ENCODE measurements at places on chromosomes 6 and 20. TPM values are rescaled to one million over a fixed set of nuclear protein-coding genes. Genes with fewer than 3 reads are reported as not detected.

HLA-DRB5 gene
- 0.42 TPM for total RNA-seq

FOXP4 gene
- 16.0 TPM for total RNA-seq

IBTK gene
- total RNA-seq: 25.9 TPM

- no peaks in the 10 kb centered on the region for H3K36me3 ChIP-seq
- no peaks in the 10 kb centered on the region for H3K4me1 ChIP-seq
- no peak for DNase-seq
- H3K27me3 ChIP-seq: no peaks in the 10 kb centered on the region
- no peak overlapping the region for H3K27ac ChIP-seq
These were observed 182.5 kb upstream of the LAMP5 start for GRCh38 chr20:9331707-9332435.

DNA sequence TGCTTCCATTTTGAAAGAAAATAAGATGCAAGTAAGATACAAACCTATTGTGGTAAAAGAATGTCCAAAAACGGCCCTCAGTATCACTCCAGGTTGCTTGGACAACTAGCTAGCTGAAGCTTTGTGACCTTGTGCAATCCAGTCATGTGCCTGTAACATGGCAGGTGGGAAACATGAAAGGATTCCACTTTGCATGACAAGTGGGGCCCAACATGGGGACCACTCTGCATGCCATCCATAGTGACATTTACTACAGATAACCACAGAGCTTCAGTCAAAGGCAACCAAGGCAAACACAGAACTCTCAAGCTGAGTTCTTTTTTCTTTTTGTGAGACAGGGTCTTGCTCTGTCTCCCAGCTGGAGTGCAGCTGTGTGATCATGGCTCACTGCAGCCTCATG lies 15.8 kb upstream of the FBXO9 start:
- H3K27ac ChIP-seq: no peak overlapping the region
- H3K36me3 ChIP-seq: peaks cover 4% of the 10 kb centered on the region
- H3K4me3 ChIP-seq: no peak overlapping the region

DNA sequence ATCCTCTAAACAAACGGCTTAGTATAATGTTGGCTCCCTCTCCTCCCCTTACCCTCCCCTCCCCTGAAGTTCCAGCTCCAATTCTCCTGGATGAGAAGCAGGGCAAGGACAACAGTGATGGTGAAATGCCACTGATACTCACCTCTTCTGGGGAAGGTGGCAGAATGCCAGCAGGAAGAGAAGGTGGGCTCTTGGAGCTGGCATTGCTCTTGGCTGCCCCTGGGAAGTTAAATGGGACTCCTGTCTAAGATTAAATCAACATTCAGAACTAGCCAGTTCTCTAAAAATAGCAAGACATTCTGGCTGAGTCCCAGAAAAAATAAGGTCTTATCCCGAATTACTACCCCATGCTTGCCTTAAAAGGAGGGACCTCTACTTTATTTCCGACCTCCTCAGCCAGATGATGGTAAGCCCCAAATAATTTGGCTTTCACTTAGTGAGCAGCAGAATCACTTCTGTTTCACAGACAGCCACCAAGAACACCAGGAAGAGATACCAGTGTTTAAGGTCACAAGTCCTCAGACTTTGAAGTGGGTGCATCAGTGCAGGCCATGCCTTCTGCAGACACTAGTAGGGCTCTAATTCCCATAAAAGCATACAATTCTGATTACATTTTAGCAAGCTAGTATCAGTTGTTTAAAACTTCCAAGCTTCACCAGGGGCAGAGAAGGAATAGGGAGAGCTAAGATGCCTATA lies 46.0 kb upstream of the IL17A start:
- DNase-seq: no peak
- H3K36me3 ChIP-seq: no peaks in the 10 kb centered on the region
- H3K27me3 ChIP-seq: peaks cover 26% of the 10 kb centered on the region
- no peak overlapping the region for H3K27ac ChIP-seq
- H3K4me3 ChIP-seq: no peak overlapping the region
- no peaks in the 10 kb centered on the region for H3K4me1 ChIP-seq

GRCh38 chr6:160122744-160123143 lies 1.1 kb downstream of the SLC22A1 start:
- H3K27me3 ChIP-seq: no peaks in the 10 kb centered on the region
- peaks cover 11% of the 10 kb centered on the region for H3K36me3 ChIP-seq

DNA sequence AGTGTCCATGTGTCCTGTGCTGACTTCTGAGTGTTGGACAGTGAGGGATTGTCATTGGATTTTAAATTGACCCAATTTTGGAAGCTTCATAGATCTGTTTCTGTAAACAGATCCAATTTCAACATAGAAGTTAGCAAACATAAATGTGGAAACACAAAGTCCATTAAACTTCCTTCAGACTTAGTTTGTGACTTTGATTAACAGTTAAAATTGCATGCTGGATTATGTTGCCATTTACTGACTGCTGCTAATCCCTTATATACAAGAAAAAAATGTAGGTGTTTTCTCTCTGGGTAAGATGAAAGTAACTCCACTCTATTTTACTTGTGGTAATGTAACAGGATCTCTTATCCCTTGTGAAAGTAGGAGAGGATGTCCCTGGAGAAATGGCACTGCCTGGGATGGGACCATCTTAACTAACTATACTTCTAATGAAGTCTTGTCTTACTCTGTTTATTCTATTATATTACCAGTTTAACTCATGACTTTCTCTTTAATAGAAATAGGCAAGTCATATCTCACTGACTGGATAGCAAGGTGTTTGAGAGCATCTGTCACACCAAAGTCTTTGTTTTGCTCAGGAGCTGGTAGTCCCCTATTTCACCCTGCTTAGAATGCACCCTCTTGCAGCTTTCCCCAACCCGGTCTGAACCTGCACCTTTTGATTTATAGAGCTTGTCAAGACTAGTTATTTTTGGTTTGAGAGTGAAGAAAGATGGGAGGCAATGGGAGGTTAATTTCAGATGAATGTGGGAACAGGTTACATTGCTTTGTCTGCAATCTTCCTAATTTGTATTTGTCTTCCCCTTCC lies 7.2 kb downstream of the TPX2 start:
- peaks cover 29% of the 10 kb centered on the region for H3K36me3 ChIP-seq
- no peaks in the 10 kb centered on the region for H3K27me3 ChIP-seq
- no peak overlapping the region for H3K27ac ChIP-seq

SLC22A1 gene
- not detected for total RNA-seq

GRCh38 chr6:2744209-2744771 lies 6.4 kb downstream of the MYLK4 start:
- no peaks in the 10 kb centered on the region for H3K4me1 ChIP-seq
- H3K27me3 ChIP-seq: no peaks in the 10 kb centered on the region
- H3K36me3 ChIP-seq: no peaks in the 10 kb centered on the region
- no peak overlapping the region for H3K4me3 ChIP-seq

- no peaks in the 10 kb centered on the region for H3K36me3 ChIP-seq
- no peak overlapping the region for H3K4me3 ChIP-seq
- H3K27ac ChIP-seq: no peak overlapping the region
- no peak for DNase-seq
- no peaks in the 10 kb centered on the region for H3K27me3 ChIP-seq
These were observed 146.2 kb upstream of the MLN start for GRCh38 chr6:33949877-33950435.

DNA sequence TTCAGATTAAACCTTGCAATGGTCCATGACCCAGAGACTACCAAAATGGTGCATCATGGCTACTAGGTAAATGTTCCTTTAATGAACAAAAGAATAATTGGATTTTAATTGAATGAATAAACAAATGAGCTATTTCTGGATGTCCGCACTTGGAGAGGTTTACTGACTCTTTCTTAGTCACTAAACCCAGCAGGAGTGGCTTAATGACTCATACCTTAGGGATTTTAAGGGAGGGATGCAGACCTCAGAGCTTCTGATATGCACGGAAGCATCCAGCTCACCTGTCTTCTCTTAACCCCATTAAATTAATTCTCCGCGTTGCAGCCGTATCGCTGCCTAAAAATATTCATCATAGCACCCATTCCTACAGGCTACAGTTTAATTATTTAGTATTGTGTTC lies 970.0 kb upstream of the SLC35B3 start:
- no peaks in the 10 kb centered on the region for H3K4me1 ChIP-seq
- H3K27ac ChIP-seq: no peak overlapping the region
- H3K27me3 ChIP-seq: no peaks in the 10 kb centered on the region
- H3K4me3 ChIP-seq: no peak overlapping the region

- no peak for DNase-seq
- H3K27me3 ChIP-seq: no peaks in the 10 kb centered on the region
- no peak overlapping the region for H3K27ac ChIP-seq
- H3K36me3 ChIP-seq: no peaks in the 10 kb centered on the region
These were observed 38.2 kb downstream of the JAG1 start for GRCh38 chr20:10635476-10636208.
